ENCODE measurements at places on chromosomes 13 and 19.
A peak's percentile ranks its signal among the peaks of the same experiment; 100 is the strongest.

GRCh38 chr19:17540174-17540573 lies 15.3 kb upstream of the COLGALT1 start:
- H3K27ac ChIP-seq = no peak overlapping the region
- no peaks in the 10 kb centered on the region for H3K27me3 ChIP-seq
- no peaks in the 10 kb centered on the region for H3K4me1 ChIP-seq

DNA sequence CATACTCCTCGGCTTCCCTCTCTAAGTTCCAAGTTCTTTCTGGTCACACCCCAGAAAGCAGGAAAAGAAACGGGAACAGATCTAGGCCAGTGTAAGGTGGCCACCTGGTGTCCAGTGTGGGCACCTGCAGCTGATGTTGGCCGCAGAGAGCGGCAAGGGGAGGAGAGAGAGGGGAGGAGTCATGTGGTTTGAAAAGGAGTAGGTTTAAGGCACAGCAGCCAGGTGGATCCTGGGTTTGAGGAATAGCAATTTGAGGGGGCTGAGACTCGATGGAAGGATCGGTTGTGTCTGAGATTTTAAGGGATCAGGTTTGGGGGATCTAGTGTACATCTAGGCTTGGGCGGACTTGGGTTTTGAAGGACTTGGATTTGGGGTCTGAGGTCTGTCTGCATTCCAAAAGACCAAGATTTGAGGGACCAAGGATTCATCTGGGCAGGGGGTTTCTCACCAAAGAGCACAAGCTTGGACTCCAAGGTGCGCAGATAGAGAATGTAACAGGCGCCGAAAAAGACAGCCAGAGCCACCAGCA lies 1.2 kb downstream of the RABAC1 start:
- peak overlapping the region; percentile 65 for H3K27ac ChIP-seq
- peak; percentile 41 for DNase-seq
- no peaks in the 10 kb centered on the region for H3K27me3 ChIP-seq
- H3K36me3 ChIP-seq = no peaks in the 10 kb centered on the region

DNA sequence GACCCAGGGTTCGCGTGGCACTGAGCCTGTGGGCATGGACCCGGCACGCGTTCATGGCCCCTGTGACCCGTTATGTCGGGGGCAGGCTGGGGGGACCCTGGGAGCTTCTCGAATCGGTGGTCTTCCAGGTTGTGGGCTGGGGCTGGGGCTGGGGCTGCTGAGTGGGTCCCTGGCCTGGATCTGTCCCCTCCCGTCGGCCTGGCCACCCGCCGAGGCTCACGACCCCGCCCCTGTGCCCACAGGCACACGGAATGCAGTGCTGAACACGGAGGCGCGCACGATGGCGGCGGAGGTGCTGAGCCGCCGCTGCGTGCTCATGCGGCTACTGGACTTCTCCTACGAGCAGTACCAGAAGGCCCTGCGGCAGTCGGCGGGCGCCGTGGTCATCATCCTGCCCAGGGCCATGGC lies 6.5 kb downstream of the NCLN start:
- DNase-seq = no peak
- H3K27ac ChIP-seq = no peak overlapping the region
- H3K36me3 ChIP-seq = no peaks in the 10 kb centered on the region
- no peaks in the 10 kb centered on the region for H3K27me3 ChIP-seq

DNA sequence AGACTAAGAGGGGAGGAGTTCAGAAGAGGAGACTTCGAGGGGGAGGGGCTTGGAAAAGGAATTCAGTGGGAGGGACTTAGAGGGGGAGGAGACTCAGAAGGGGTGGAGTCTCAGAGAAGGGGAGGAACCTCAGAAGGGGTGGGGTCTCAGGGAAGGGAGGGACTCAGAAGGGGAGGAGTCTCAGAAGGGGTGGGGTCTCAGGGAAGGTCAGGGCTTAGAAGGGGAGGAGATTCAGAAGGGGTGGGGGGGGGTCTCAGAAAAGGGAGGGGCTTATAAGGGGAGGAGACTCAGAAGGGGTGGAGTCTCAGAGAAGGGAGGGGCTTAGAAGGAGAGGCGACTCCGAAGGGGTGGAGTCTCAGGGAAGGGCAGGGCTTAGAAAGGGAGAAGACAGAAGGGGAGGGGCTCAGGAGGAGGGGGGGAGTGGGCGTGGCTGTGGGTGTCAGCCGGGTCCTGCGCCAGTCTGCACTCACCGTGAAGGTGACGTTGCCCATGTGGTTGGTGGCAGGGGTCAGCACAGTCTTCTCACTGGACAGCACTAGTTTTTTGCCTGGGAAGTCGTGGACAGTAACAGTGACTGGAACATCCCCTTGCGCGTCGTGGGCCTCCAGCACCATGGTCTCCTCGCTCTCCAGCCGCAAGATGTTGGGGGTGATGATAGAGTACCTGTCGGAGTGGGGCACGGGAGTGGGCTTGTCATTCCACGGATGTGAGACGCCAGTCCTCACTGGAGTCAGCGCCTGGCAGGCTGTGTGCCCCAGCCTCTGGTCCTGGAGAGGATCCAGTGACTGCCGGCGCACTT lies 1.5 kb downstream of the C3 start:
- H3K4me1 ChIP-seq = no peaks in the 10 kb centered on the region
- no peaks in the 10 kb centered on the region for H3K27me3 ChIP-seq
- no peak for DNase-seq
- no peaks in the 10 kb centered on the region for H3K36me3 ChIP-seq
- H3K4me3 ChIP-seq = no peak overlapping the region
- H3K27ac ChIP-seq = no peak overlapping the region

- no peak for DNase-seq
- no peaks in the 10 kb centered on the region for H3K36me3 ChIP-seq
- no peak overlapping the region for H3K4me3 ChIP-seq
- H3K4me1 ChIP-seq = no peaks in the 10 kb centered on the region
- H3K27ac ChIP-seq = no peak overlapping the region
Measured at GRCh38 chr13:75715601-75716523, 79.7 kb downstream of the LMO7 start.

- H3K27ac ChIP-seq = no peak overlapping the region
- no peaks in the 10 kb centered on the region for H3K4me1 ChIP-seq
- H3K4me3 ChIP-seq = no peak overlapping the region
- H3K36me3 ChIP-seq = no peaks in the 10 kb centered on the region
- no peaks in the 10 kb centered on the region for H3K27me3 ChIP-seq
- DNase-seq = no peak
Measured at GRCh38 chr13:98339684-98340425, 162.8 kb upstream of the RNF113B start.

GRCh38 chr19:29006057-29006735 lies 206.8 kb downstream of the UQCRFS1 start:
- no peak overlapping the region for H3K27ac ChIP-seq
- H3K27me3 ChIP-seq = no peaks in the 10 kb centered on the region

DNA sequence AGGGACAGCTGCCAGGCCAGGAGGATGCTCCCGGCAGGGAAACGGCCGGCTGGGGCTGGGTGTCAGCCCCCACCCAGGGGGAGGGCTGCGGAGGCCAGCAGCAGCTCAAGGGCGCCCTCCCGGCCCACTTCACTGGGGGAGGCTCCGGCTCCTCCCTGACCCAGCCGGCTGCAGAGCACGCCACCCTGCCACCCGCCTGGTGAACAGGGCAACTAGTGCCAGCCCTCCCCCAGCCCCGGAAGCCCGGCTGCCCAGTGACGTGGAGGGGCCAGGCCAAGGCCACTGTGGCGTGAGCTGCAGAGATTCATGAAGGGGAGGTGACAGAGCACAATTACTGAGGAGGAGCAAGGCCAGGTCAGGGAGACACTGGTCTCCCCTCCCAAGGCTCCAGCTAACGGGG lies 14.7 kb downstream of the REXO1 start:
- DNase-seq = no peak
- H3K36me3 ChIP-seq = no peaks in the 10 kb centered on the region
- no peak overlapping the region for H3K4me3 ChIP-seq
- no peak overlapping the region for H3K27ac ChIP-seq
- peaks cover 16% of the 10 kb centered on the region for H3K4me1 ChIP-seq

GRCh38 chr13:46100191-46100815 lies 4.5 kb downstream of the CPB2 start:
- no peaks in the 10 kb centered on the region for H3K27me3 ChIP-seq
- H3K27ac ChIP-seq = no peak overlapping the region
- H3K36me3 ChIP-seq = no peaks in the 10 kb centered on the region
- H3K4me1 ChIP-seq = no peaks in the 10 kb centered on the region
- no peak overlapping the region for H3K4me3 ChIP-seq

GRCh38 chr13:75495938-75496337 lies 14.0 kb upstream of the TBC1D4 start:
- H3K4me3 ChIP-seq = no peak overlapping the region
- H3K27ac ChIP-seq = no peak overlapping the region
- no peaks in the 10 kb centered on the region for H3K4me1 ChIP-seq
- no peaks in the 10 kb centered on the region for H3K36me3 ChIP-seq

DNA sequence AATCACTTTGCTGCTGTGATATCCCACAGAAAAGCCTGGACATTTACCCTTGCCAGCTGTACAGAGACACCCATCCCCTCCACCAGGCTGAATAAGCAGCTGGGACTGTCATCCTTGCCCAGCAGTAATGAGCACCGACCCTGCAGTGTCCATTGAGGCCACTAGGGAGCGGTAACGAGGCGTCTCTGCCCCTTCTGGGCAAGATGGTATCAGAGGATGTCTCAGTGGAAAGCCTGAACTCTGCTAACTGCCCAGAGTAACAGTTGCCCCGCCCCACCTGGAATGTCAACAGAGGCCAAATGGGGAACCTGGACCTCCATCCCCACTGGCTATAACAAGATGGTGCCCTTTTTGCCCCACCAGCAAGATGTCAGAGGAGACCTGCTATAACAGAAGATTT lies 22.8 kb upstream of the CEACAM20 start:
- no peak overlapping the region for H3K4me3 ChIP-seq
- no peak for DNase-seq
- H3K36me3 ChIP-seq = no peaks in the 10 kb centered on the region
- H3K27ac ChIP-seq = no peak overlapping the region
- no peaks in the 10 kb centered on the region for H3K4me1 ChIP-seq

GRCh38 chr19:33407716-33408115 lies 34.2 kb downstream of the CEBPG start:
- H3K4me3 ChIP-seq = no peak overlapping the region
- H3K4me1 ChIP-seq = no peaks in the 10 kb centered on the region
- no peaks in the 10 kb centered on the region for H3K36me3 ChIP-seq

GRCh38 chr19:45805719-45806118 lies 9.4 kb downstream of the RSPH6A start:
- no peak for DNase-seq
- H3K4me3 ChIP-seq = no peak overlapping the region
- H3K27ac ChIP-seq = no peak overlapping the region
- H3K36me3 ChIP-seq = no peaks in the 10 kb centered on the region
- peaks cover 4% of the 10 kb centered on the region for H3K4me1 ChIP-seq

DNA sequence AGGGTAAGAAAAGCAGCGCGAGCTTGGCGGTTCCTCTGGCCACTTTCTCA lies at the start of gene DMRTC2:
Gene DMRTC2 (plus strand): TSS at position 42 of the 50 bp plus-strand sequence. CDS start 2,387 bp downstream, outside the sequence.
- no peak within 1 kb of the TSS for H3K4me3 ChIP-seq
- no peaks in the 10 kb centered on the region for H3K27me3 ChIP-seq
- H3K36me3 ChIP-seq = no peaks in the 10 kb centered on the region
- no peak for DNase-seq
- no peaks in the 10 kb centered on the region for H3K4me1 ChIP-seq

- peak overlapping the region; percentile 51 for H3K27ac ChIP-seq
- DNase-seq = no peak
- peak overlapping the region; percentile 57 for H3K4me3 ChIP-seq
Measured at GRCh38 chr13:93227878-93228642, 1.5 kb downstream of the GPC6 start.

GRCh38 chr13:98445340-98446233 lies 131.3 kb downstream of the STK24 start:
- no peak overlapping the region for H3K4me3 ChIP-seq
- no peak overlapping the region for H3K27ac ChIP-seq
- DNase-seq = no peak

DNA sequence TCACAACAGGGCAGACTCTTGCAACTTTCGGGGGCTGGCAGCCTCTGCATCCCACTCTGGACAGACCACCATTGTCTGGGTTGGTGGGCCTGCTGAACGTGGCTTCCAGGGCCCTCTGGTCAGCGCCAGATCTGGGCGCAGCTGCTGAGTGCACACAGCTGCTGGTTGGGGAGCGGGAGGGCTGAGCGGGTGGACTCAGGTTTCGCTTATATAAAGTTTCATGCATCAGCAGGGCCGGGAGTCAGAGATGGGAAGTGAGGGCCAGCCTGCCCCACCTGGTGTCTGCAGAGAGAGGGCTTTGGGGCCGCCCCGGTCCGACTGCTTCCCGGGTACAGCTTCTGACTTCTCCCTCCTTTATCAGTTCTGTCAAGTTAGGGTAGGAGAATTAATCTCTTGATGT lies 6.9 kb downstream of the ARHGEF7 start:
- H3K27me3 ChIP-seq = peaks cover 3% of the 10 kb centered on the region
- no peaks in the 10 kb centered on the region for H3K36me3 ChIP-seq
- H3K27ac ChIP-seq = no peak overlapping the region
- H3K4me1 ChIP-seq = no peaks in the 10 kb centered on the region
- no peak overlapping the region for H3K4me3 ChIP-seq

DNA sequence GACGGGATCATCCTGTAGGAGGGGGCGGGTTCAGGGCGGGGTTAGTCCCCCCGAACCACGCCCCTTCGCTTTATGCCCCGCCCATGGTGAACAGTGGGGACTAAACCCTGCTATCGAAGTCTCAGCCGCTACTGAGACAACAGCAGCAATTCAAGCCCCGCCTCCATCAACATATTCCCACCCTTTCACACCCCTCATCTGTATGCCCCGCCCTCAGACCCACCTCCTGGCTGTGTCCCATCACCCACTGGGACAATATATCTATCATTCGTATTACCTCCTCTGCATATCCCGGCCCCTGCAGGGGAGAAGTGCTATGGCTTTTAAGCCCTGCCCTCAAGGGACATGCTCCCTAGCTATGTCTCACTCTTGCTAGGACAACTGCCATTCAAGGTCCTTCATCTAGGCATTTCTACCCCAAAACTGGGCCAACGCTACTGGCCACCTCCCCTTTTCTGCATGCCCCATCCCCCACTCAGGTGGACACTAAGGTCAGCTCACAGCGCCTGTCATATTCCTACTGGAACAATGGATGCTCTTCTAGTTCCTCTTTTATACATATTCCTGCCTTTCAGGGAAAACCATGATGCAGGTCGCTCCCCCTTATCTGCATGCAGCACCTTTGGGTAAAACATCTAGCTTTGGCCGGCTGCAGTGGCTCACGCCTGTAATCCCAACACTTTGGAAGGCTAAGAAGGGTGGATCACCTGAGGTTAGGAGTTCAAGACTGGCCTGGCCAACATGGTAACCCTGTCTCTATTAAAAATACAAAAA lies 11.9 kb downstream of the LRFN1 start:
- DNase-seq = no peak
- peaks cover 9% of the 10 kb centered on the region for H3K27me3 ChIP-seq
- no peaks in the 10 kb centered on the region for H3K36me3 ChIP-seq
- H3K4me3 ChIP-seq = no peak overlapping the region

- H3K4me1 ChIP-seq = no peaks in the 10 kb centered on the region
- H3K27me3 ChIP-seq = no peaks in the 10 kb centered on the region
- H3K27ac ChIP-seq = no peak overlapping the region
- DNase-seq = no peak
- H3K4me3 ChIP-seq = no peak overlapping the region
- H3K36me3 ChIP-seq = no peaks in the 10 kb centered on the region
Measured at GRCh38 chr13:32224916-32225315, 90.2 kb downstream of the ZAR1L start.

GRCh38 chr19:3615524-3616135 lies 9.0 kb upstream of the TBXA2R start:
- H3K4me3 ChIP-seq = no peak overlapping the region
- no peaks in the 10 kb centered on the region for H3K36me3 ChIP-seq
- H3K4me1 ChIP-seq = peaks cover under 1% of the 10 kb centered on the region
- H3K27me3 ChIP-seq = no peaks in the 10 kb centered on the region

GRCh38 chr13:71775966-71776365 lies 91.0 kb downstream of the DACH1 start:
- no peaks in the 10 kb centered on the region for H3K27me3 ChIP-seq
- H3K27ac ChIP-seq = no peak overlapping the region
- no peaks in the 10 kb centered on the region for H3K4me1 ChIP-seq
- DNase-seq = no peak

All from Panc1 (cell line).